Left lung (tissue), 14 donors: ENCODE measurements at places on chromosomes 5 and 9. TPM values are rescaled to one million over a fixed set of nuclear protein-coding genes. Genes with fewer than 3 reads are reported as not detected.

The ANGPTL2 gene
- 29.3 TPM for polyA plus RNA-seq

- DNase-seq, result no peak
These were observed 33.4 kb downstream of the GRIA1 start for GRCh38 chr5:153523831-153524230.

The WNT8A gene
- not detected for polyA plus RNA-seq

GRCh38 chr5:95784514-95785302 is 37.8 kb downstream of the GLRX start:
- DNase-seq, result no peak

- no peak for DNase-seq
These were observed 112.8 kb downstream of the EMB start for GRCh38 chr5:50328193-50328729.

The SPAAR gene
- 2.9 TPM for polyA plus RNA-seq

The ENHO gene
- polyA plus RNA-seq, result 1.3 TPM

The CXCL14 gene
- polyA plus RNA-seq, result 61.2 TPM

The BTNL8 gene
- polyA plus RNA-seq, result 1.1 TPM

DNA sequence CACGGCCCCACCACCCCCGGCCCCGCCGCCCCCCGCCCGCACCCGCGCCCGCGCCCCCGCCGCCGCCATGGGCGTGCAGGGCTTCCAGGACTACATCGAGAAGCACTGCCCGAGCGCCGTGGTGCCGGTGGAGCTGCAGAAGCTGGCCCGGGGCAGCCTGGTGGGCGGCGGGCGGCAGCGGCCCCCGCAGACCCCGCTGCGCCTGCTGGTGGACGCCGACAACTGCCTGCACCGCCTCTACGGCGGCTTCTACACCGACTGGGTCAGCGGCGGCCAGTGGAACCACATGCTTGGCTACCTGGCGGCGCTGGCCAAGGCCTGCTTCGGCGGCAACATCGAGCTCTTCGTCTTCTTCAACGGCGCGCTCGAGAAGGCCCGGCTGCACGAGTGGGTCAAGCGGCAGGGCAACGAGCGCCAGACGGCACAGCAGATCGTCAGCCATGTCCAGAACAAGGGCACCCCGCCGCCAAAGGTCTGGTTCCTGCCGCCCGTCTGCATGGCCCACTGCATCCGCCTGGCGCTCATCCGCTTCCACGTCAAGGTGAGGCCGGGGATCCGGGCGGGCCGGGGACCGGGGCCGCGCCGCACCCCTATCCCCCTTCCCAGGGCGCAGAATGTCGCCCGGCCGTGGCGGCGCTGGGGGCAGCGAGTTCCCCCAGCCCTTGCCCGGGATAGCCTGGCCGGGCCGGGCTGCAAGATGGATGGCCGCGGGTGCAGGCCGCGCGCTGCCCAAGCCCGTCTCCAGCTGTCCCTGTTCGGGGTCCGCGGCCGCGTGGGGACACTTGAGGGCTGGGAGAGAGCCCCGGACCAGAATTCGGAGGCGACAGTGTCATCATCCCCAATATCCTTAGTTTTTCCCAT is 594 bp downstream of the FAM120A start:
- DNase-seq, result peak; percentile 40

DNA sequence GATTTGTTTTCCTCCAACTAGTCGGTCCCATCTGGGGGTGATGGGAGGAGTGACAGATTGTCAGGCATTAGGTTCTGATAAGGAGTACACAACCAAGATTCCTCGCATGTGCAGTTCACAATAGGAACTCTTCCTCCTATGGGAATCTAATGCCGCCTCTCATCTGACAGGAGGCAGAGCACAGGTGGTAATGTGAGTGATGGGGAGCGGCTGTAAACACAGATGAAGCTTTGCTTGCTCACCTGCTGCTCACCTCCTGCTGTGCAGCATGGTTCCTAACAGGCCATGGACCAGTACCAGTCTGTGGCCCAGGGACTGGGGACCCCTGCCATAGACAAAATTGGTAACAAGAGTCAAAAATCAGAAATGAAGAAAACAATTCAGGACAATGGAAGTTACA is 173.3 kb upstream of the HMHB1 start:
- no peak for DNase-seq

GRCh38 chr9:132241840-132242620 is 80.2 kb downstream of the NTNG2 start:
- peak; percentile 86 for DNase-seq

The BARHL1 gene
- not detected for polyA plus RNA-seq

The PCDHGA11 gene
- 4.1 TPM for polyA plus RNA-seq

DNA sequence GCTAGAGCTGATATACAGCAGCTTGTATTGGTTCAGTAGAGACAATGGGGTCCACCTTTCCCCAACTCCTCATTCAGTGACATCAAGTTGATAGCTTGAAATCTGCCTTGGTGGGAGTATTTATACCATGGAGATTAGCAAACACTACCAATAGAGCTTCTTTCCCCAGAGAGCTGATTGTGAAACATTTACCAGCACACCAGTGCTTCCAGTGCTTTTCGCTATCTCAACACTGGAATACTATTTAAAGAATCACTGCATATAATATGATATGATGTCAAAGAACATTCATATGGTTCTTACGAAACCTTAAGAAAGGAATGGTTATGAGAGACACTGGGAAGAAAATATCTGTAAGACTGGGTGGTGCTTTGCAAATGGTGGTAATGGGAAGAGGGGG is 21.8 kb upstream of the RNF145 start:
- DNase-seq, result no peak

- no peak for DNase-seq
These were observed 15.9 kb downstream of the RETREG1 start for GRCh38 chr5:16600946-16601345.

- no peak for DNase-seq
These were observed 35.2 kb upstream of the CRB2 start for GRCh38 chr9:123320814-123321213.

The TRMT10B gene
- polyA plus RNA-seq, result 26.4 TPM

GRCh38 chr5:154166901-154167791 is 23.4 kb upstream of the GALNT10 start:
- DNase-seq, result no peak

The CCNJL gene
- polyA plus RNA-seq, result 8.6 TPM

- DNase-seq, result no peak
These were observed 315.0 kb upstream of the TLE4 start for GRCh38 chr9:79256691-79257213.

DNA sequence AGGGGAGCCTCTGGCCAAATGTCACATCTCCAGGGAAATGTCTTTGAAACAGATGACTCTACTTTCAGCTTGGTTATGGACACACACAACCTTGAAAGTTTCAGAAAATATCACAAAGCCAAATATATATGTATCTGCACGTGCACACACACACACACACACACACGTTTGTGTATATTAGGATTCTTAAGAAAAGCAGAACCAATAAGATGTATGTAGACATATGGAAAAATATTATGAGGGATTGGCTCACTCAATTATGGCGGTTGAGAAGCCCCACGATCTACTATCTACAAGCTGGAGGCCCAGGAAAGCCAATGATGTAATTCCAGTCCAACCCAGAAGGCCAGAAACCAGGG is 194.9 kb downstream of the PALM2AKAP2 start:
- DNase-seq, result no peak

The TMEM232 gene
- 5.7 TPM for polyA plus RNA-seq

DNA sequence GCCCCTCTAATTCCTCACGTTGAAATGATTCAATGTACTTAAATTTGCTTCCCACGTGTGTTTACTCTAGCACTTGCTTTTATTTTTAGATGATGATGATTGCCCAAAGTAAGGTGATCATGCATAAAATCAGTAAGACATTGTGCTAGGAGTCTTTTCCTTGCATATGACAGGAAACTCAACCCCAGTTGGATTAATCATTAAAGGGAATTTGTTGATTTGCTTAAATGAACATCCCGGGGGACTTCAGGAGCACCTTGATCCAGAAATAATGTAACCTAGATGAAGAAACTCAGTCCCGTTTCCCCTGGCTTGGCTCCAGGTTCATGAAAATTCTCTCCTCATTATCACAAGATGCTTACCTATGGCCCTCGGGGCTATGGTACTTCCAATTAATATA is 106.1 kb upstream of the STC2 start:
- no peak for DNase-seq

DNA sequence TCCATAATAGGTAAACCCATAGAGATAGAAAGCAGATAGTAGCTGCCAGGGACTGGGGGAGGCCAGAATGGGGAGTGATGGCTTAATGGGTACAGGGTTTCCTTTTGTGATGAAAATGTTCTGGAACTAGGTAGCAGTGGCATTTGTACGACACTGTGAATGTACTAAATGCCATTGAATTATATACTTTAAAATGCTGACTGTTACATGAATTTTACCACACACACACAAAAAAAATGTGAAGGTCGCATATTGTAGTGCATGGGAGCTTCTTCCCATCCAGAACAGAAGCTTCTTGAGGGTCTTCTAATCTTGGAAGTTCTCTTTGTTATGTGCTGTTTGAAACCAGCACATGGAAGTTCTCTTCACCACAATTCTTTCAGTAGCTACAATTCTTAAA is 19.9 kb upstream of the ANP32B start:
- DNase-seq, result no peak

DNA sequence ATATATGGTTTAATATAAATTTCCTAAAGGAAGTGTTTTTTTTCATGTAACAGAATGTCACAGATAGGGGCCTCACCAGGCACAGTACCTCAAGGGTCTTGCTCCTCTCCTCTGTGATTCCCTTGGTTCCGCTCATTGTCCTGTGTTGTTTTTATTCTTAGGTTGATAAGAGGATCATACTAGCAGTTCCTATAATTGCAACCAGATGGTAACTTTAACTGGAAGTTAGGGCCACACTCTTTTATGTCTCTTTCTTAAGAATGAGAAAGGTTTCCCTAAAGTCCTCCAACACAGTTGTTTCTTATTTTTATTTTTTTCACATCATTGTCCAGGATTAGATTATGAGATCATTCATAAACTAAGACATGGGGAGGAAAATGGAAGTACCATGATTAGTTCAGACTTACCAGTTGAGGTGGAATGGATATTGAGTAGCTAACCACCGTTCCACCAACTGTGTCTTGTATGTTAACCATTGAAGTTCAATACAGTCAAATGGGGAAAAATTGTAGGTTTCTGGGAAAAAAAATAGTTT is 41.1 kb downstream of the FAM174A start:
- no peak for DNase-seq

GRCh38 chr5:149257889-149258705 is 13.6 kb upstream of the AFAP1L1 start:
- DNase-seq, result no peak

The C8G gene
- polyA plus RNA-seq, result 0.61 TPM
